ENCODE measurements at places on chromosomes 6 and 20. TPM values are rescaled to one million over a fixed set of nuclear protein-coding genes. Genes with fewer than 3 reads are reported as not detected.

GRCh38 chr6:142266060-142266459, 35.7 kb upstream of the ADGRG6 start:
- H3K27ac ChIP-seq: no peak overlapping the region
- no peak for DNase-seq
- H3K4me3 ChIP-seq: no peak overlapping the region
- H3K4me1 ChIP-seq: no peaks in the 10 kb centered on the region
- no peaks in the 10 kb centered on the region for H3K27me3 ChIP-seq
- H3K36me3 ChIP-seq: no peaks in the 10 kb centered on the region

Gene PRPH2
- total RNA-seq: 2.8 TPM

DNA sequence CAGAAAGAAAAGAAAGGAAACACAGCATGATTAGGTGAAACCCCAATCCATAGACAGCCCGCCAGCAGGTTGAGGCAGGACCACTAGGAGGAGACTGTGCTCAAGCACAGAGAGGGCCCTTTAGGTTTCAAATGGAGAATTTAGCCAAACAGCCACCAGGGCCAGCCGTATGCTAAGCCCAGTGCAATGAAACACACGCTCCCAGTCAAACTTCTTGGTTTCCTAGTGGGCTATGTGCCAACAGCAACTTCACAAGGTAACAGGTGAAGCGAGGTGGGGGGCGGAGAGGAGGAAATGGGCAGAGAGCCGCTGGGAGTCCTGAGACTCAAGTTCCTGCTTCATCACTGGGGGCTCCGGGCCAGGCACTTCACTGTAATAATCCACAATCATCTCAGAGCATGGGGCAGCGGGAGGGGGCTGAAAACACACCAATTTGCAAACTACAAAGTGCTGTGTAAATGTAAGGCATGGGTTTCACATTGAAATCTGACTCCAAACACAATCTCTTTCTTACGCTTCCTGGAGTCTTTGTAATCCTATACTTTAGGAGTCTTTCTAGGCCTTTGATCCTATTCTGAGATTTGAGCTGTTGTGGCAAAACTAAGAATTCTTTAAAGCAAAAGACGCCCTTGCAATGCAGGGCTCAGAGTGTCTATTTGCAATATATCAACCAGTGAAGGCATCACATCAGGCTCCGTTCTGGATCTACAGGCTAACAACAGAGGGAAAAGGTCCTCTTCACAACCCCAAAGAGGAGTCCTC, 117.3 kb downstream of the OPRM1 start:
- no peaks in the 10 kb centered on the region for H3K27me3 ChIP-seq
- peak; percentile 61 for DNase-seq
- no peaks in the 10 kb centered on the region for H3K4me1 ChIP-seq
- no peak overlapping the region for H3K27ac ChIP-seq
- no peaks in the 10 kb centered on the region for H3K36me3 ChIP-seq

DNA sequence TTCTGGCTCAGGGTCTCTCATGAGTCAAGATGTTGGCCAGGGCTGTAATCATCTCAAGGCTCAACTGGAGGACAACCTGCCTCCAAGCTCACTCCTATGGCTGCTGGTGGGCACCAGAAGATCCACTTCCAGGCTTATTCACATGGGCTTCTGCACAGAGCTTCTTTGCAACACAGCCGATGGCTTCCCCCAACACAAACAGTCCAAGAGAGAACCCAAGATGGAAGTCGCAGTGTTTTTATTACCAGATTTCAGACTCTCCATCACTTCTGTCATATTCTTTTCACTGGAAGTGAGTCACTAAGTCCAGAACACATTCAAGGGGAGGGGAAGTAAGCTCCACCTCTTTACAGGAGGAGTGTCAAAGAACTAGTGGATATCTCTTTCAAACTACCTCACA, 75.5 kb downstream of the CD164 start:
- H3K27ac ChIP-seq: no peak overlapping the region
- no peak overlapping the region for H3K4me3 ChIP-seq

DNA sequence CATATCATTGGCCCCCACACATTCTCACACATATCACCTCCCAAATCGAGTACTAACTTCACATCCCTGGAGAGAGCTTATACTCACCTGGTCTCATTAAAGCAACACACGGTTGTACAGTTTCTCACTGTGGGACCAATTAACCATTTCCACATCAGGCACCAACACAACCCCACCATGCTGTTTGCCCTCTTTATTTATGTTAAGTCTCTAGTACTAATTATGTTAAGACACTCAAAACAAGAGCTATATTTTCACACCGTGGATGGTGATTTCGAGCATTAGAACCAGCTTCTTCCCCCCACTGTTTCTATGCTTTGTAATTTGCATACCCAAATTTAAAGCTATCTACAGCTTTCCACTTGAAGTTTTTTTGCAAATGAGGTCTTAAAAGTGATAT, 6.3 kb downstream of the SCML4 start:
- no peaks in the 10 kb centered on the region for H3K4me1 ChIP-seq
- DNase-seq: no peak
- no peak overlapping the region for H3K4me3 ChIP-seq
- no peak overlapping the region for H3K27ac ChIP-seq
- H3K27me3 ChIP-seq: no peaks in the 10 kb centered on the region

GRCh38 chr6:72724545-72724944, 102.7 kb downstream of the KCNQ5 start:
- H3K4me1 ChIP-seq: no peaks in the 10 kb centered on the region
- H3K27me3 ChIP-seq: no peaks in the 10 kb centered on the region
- no peak for DNase-seq
- no peak overlapping the region for H3K27ac ChIP-seq
- H3K4me3 ChIP-seq: no peak overlapping the region

Gene ME1
- 21.0 TPM for total RNA-seq

Gene ADAM33
- total RNA-seq: 39.8 TPM

GRCh38 chr20:53428996-53429395, 164.6 kb downstream of the ZNF217 start:
- no peaks in the 10 kb centered on the region for H3K36me3 ChIP-seq
- no peak for DNase-seq
- no peak overlapping the region for H3K4me3 ChIP-seq
- H3K27me3 ChIP-seq: peaks cover 2% of the 10 kb centered on the region
- H3K4me1 ChIP-seq: no peaks in the 10 kb centered on the region
- H3K27ac ChIP-seq: no peak overlapping the region

- H3K36me3 ChIP-seq: no peaks in the 10 kb centered on the region
- H3K4me3 ChIP-seq: no peak overlapping the region
- H3K27me3 ChIP-seq: no peaks in the 10 kb centered on the region
- no peak overlapping the region for H3K27ac ChIP-seq
- no peaks in the 10 kb centered on the region for H3K4me1 ChIP-seq
Observed at GRCh38 chr20:62846166-62846890, 15.3 kb downstream of the TCFL5 start.

DNA sequence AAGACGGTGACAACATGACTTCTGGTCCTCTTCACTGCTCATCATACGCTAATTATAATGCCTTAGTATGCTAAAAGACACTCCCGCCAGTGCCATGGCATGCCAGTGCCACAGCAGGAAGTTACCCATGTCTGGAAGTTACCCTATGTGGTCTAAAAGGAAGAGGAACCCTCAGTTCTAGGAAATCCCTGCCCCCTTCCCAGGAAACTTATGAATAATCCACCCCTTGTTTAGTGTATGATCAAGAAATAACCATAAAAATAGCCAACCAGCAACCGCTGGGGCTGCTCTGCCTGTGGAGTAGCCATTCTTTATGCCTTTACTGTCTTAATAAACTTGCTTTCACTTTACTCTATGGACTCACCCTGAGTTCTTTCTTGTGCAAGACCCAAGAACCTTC, 15.8 kb upstream of the SERPINB9 start:
- no peak for DNase-seq
- no peaks in the 10 kb centered on the region for H3K36me3 ChIP-seq
- no peak overlapping the region for H3K27ac ChIP-seq
- H3K4me1 ChIP-seq: no peaks in the 10 kb centered on the region
- no peaks in the 10 kb centered on the region for H3K27me3 ChIP-seq

Gene C6orf58
- total RNA-seq: not detected

DNA sequence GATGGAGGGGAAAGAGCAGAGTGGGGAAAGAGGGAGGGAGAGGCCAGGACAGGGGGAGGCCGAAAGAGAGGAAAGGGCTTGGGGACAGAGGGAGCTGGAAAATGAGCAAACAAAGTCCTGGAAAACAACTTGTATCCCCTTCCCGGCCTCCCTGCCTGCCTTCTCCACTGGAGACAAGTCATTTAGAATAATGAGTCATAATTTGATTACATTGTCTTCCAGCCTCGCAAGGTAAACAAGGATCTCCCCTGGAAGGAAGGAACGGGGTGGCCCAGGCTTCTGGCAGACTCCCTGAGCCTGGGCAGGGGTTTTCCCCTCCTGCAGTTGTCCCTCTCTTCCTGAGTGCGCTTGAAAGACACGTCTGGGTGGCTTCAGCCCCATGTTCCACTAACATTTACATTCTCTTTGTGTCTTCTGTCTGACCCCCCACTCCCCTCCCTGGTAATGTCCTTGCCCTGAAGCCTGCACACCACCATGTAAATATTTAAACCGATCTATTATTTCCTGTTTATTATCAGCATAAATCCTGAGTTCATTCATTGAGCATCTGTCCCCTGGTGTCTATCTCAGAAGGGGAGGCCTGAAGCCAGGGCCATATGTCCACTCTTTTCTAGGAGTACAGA, 12.1 kb upstream of the MRPS18A start:
- H3K36me3 ChIP-seq: no peaks in the 10 kb centered on the region
- H3K27ac ChIP-seq: no peak overlapping the region
- DNase-seq: no peak

- no peaks in the 10 kb centered on the region for H3K36me3 ChIP-seq
- no peak for DNase-seq
- no peaks in the 10 kb centered on the region for H3K4me1 ChIP-seq
- H3K27ac ChIP-seq: no peak overlapping the region
- no peak overlapping the region for H3K4me3 ChIP-seq
Observed at GRCh38 chr6:81484251-81484650, 268.2 kb downstream of the TENT5A start.

DNA sequence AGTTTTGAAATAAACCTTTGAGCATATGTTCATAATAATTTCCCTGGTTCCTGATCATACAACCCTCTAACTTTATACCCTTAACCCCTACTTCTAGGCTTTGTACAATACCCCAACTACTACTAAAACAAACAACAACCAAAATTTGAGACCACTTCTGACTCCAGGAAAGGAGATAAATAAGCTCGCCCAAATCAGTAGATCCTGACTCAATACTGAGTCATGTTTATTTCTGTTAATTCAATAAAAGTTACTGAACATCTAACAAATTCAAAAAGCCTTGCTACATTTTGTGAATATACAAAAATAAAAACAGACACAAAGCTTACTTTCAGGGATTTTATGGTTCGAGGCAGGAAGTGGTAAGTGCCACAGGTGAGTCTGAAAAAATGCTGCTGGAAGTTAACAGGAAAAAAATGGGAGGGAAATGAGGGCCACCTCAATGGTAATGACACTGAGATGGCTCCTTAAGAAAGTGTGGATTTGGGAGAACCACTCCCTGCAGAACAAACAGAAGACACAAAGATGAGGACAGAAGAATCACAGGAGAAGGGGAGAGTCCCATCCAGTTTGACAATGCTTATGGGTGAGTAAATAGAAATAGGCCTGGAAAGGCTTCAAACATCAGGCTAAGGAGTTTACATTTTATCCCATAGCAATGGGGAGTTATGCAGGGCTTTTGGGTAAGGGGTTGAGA, 63.4 kb downstream of the DST start:
- no peak overlapping the region for H3K27ac ChIP-seq
- H3K27me3 ChIP-seq: no peaks in the 10 kb centered on the region
- no peak for DNase-seq
- H3K4me3 ChIP-seq: no peak overlapping the region
- no peaks in the 10 kb centered on the region for H3K36me3 ChIP-seq
- peaks cover 2% of the 10 kb centered on the region for H3K4me1 ChIP-seq

DNA sequence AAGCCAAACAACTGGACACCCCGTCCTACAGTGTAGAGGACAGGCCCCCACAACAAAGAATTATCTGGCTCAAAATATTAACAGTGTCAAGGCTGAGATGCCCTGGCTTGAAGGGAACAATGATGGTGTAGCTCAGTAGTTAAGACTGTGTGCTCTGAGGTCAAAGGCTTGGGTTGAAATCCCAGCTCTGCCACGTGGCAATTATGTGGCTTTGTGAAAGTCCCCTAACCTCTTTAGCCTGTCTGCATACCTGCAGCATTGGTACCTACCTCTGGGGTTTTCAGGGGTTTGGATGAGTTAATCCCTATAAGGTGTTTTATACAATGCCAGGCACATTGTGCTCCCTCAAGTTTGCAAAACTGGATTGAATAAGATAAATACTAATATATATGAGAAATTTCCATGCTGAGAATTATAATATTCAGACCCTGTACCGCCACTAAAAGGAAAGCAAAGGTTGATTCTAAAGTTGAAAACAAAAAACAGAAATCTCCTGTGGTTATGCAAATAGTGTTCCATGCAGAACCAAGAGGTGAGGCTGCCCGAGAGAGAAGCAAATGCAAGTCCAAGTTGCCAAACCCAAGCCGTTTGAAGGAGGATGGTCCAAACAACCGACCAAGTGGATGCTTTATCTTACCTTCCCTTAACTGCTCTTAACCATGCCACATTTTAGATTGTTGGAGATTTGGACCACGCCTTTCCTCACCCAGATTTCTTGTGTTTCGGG, 199.8 kb downstream of the NFATC2 start:
- H3K36me3 ChIP-seq: no peaks in the 10 kb centered on the region
- DNase-seq: no peak
- H3K27me3 ChIP-seq: no peaks in the 10 kb centered on the region
- no peak overlapping the region for H3K4me3 ChIP-seq
- H3K4me1 ChIP-seq: no peaks in the 10 kb centered on the region
- H3K27ac ChIP-seq: no peak overlapping the region

DNA sequence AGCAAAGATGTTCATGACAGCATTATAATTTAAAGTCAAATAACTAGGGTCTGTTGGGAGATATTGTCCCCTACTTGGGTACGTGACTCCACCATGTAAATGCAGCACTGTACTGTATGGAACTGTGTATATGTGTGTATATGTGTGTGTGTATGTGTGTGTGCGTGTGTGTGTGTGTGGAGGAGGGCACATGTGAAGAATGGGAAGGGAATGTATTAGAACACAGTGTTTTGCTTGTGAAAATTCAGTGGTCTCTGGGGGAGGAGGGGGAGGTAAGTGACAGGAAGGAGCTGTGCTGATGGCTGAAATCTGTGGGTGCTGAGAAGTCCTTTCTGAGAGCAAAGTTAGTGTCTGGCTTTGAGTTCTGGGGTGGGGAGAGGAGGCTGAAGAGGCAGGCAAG, 23.9 kb upstream of the VEGFA start:
- no peaks in the 10 kb centered on the region for H3K27me3 ChIP-seq
- no peak for DNase-seq
- H3K36me3 ChIP-seq: no peaks in the 10 kb centered on the region
- H3K4me3 ChIP-seq: no peak overlapping the region
- no peaks in the 10 kb centered on the region for H3K4me1 ChIP-seq

GRCh38 chr6:74451953-74452352, 753.9 kb downstream of the COL12A1 start:
- no peak overlapping the region for H3K4me3 ChIP-seq
- H3K27me3 ChIP-seq: no peaks in the 10 kb centered on the region
- DNase-seq: no peak

GRCh38 chr20:43948455-43948854, 33.8 kb downstream of the TOX2 start:
- DNase-seq: no peak
- no peaks in the 10 kb centered on the region for H3K4me1 ChIP-seq
- no peaks in the 10 kb centered on the region for H3K36me3 ChIP-seq
- no peak overlapping the region for H3K4me3 ChIP-seq
- no peaks in the 10 kb centered on the region for H3K27me3 ChIP-seq
- no peak overlapping the region for H3K27ac ChIP-seq

- H3K27ac ChIP-seq: no peak overlapping the region
- H3K27me3 ChIP-seq: peaks cover 1% of the 10 kb centered on the region
- no peak overlapping the region for H3K4me3 ChIP-seq
- no peaks in the 10 kb centered on the region for H3K4me1 ChIP-seq
- DNase-seq: no peak
Observed at GRCh38 chr6:12806796-12807195, 90.2 kb downstream of the PHACTR1 start.

All from aorta (tissue), 5 donors.